CD4-positive, alpha-beta T cell treated with Interferon gamma for 1 hour (primary cell): ENCODE measurements at places on chromosomes 3 and 15.

- no peak for DNase-seq
Measured at GRCh38 chr3:37551857-37552256, 309.8 kb upstream of the CTDSPL start.

- DNase-seq, result no peak
Measured at GRCh38 chr15:100922192-100923040, 3.3 kb downstream of the LRRK1 start.

DNA sequence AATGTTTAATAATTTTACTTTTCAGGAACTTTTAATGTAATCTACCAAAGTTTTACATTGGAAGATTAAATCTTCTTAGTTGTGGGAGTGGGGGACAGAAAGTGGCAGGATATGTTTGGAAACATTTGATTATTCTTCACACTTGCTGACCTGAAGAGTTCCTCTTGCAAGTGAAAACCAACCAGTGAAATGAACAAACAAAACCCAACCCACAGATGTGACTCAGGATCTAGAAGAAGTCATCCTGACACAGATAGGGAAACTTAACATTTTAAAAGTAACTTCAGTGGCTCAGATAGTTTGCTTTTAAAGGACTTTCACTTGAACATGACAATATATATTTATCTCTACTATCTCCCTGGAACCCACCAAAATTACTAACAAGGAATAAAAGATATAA, 55.4 kb downstream of the ASTE1 start:
- no peak for DNase-seq

DNA sequence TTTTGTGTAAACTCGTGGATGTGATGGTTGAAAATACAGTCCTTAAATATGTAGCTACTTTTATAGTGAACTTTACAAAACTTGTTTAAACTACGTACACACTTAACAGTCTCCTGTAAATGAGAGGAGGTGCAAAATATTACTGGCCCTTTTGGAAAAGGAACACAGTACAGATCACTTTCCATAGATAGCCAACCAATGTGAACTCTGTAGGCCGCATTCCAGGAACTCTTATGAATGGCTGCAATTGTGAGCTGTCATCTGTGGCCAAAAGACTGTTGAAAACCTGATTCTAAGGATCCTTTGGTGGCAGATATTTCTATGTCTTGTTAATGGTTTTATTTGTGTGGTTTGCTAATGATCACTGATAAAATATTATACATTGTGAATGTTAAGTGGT, 6.2 kb downstream of the TSC22D2 start:
- DNase-seq, result no peak

- DNase-seq, result no peak
Measured at GRCh38 chr3:132414841-132415240, 2.5 kb upstream of the DNAJC13 start.

GRCh38 chr3:71305231-71306206, 278.0 kb downstream of the FOXP1 start:
- peak; percentile 5 for DNase-seq

- DNase-seq, result no peak
Measured at GRCh38 chr15:48645558-48646330, at the start of gene FBN1. TSS of gene FBN1 (minus strand) at chr15:48645709. CDS start at chr15:48644769, 940 bp downstream.

GRCh38 chr3:75001330-75001729, 386.9 kb upstream of the CNTN3 start:
- no peak for DNase-seq

GRCh38 chr3:115760716-115761115, 137.4 kb downstream of the GAP43 start:
- DNase-seq, result no peak

GRCh38 chr3:9175421-9175820, 74.0 kb downstream of the SRGAP3 start:
- no peak for DNase-seq

DNA sequence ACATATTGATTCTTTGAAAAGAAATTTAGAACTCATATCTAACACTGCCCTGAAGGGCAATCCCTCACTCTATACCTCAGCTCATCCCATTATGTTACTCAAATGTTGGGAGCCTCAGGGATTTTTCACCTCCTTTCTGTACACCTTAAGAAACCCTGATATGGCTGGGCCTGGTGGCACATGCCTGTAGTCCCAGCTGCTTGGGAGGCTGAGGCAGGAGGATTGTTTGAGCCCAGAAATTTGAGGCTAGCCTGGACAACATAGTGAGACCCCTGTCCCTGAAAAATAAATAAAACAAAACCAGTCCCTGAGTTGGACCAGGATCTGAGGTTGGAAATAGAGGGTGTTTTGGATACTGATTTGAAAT, 27.6 kb downstream of the NDUFB4 start:
- DNase-seq, result no peak

GRCh38 chr3:150327678-150328653, 80.1 kb upstream of the TSC22D2 start:
- no peak for DNase-seq

GRCh38 chr15:73322665-73323373, 45.9 kb downstream of the HCN4 start:
- DNase-seq, result no peak

DNA sequence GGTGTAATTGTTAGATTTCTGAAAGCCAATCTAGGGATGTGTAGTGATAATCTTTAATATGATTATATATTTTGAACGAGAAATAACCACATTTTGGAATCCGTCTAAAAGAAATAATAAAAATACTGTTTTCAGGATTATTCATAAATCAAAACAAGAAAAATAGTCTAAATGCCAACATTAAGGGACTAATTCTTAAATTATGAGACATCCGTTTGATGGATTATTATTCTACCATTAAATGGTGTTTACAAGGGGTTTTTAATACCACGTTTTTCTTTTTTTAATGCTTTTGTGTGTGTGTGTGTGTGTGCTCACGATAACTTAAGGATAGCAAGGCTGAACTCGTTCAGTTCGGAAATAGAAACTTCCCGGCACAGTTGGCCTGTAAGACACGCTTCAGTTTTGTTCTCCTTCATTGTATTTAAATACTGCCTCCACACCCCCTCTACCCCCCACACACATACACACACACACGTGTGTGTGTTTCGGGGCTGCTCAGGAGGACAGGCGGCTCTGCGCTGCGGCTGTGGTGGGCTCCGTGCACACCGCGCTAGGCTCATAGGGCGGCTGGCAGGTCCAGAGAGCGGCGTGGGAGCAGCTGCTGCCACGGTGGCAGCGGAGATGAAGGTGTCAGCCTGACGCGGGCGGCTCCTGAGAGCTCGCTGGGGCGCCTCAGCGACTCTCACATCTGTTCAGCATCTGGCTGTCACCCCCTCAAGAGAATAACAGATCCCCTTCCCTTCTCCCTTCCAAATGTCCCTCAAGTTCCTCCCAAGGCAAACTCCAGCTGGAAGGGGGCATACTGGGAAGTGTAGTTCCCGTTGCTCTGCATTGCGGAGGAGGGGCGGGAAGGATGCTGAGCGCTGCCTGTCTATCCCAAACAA, 23.0 kb upstream of the ANP32A start:
- DNase-seq, result peak; percentile 11

GRCh38 chr3:150970665-150971324, 1.7 kb downstream of the CLRN1 start:
- no peak for DNase-seq

- no peak for DNase-seq
Measured at GRCh38 chr15:38878026-38878425, 313.4 kb upstream of the RASGRP1 start.

DNA sequence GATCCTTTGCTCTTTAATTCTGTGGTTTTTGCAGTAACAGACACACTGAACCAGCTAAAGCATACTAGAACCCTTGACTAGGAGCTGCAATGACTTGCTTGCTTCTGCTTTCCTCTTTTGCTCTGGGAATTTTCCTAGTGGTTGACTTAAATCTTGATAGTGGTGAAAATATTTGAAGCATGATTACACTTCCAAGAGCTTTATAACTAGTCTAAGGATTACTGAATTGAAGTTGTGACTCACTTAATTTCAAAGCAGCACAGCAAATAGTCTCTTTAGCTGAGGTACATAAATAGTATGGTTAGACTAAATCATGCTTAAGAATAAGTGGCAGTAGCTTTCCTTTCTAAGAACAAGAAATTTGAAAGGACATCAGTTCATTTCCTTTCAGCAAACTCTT, 513.5 kb upstream of the GBE1 start:
- no peak for DNase-seq

- no peak for DNase-seq
Measured at GRCh38 chr3:50658831-50659230, 15.9 kb upstream of the DOCK3 start.

- DNase-seq, result no peak
Measured at GRCh38 chr15:29888646-29889045, 66.4 kb upstream of the TJP1 start.

DNA sequence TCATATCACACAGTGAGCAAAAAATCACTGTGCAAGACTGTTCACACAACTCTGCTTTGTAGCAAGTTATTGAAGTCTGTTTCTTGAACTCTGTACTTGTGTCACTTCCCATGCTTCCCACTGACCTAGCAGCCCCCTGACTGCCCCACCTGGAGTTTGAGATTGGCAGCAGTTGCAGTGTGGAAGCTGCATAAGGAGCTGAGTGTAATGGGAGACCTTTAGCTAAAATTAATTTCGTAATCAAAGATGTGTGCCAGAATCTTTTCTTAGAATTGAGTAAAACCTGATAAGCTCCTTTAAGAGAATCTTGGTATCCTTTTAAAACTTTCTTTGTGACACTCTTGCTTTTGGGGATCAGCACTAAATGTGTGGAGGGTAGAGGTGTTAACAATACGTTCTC, 42.8 kb downstream of the NKIRAS1 start:
- DNase-seq, result no peak

DNA sequence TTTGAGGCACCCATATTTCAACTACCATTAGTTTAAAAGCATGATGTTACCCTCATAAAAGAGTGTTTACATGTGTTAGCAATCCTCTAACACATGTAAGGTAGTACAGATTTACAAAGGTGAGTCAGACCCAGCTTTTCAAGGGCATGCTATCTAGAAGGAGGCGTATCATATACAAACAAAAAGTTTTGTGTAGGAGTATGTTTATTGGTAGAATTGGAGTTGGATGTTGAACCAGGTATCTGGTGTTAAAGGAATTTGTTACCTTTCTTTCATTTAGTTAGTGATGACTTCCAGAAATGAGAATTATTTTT, 2.4 kb downstream of the HACD3 start:
- no peak for DNase-seq

- DNase-seq, result no peak
Measured at GRCh38 chr3:144822671-144823070, 851.0 kb downstream of the DIPK2A start.

- no peak for DNase-seq
Measured at GRCh38 chr3:124563376-124563775, 166.9 kb upstream of the UMPS start.

DNA sequence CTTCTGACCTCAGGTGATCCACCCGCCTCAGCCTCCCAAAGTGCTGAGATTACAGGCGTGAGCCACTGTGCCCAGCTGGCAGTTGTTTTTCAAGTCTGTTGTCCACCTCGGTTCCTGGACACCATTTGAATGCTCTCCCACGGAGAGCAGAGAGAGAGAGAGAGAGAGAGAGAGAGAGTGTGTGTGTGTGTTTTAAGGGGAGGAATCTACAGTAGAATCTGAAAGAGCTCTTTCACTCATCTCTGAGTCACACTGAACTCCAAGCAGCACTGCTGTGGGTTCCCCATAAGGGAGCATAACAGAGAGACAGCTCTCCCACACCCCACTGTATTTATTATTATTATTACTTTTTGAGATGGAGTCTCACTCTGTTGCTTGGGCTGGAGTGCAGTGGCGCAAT, 156.6 kb downstream of the RPLP1 start:
- DNase-seq, result no peak

DNA sequence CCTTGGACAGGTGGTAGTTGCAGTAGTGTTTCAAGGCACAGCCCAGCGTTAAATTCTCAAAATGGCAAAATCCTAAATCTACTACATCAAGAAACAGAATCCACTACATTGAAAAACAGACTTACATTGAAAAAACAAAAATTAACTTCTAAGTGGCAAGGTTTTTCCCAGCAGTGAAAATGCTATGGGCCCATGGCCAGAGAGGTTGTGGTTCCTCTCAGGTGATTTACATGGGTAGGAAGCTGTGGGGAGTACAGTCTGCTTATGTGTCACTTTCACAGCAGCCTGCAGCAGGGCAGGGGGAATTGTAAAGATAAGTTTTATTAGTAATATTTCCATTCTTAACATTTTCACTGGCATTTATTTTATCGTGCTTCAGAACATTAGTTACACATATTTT, 24.9 kb downstream of the TTC14 start:
- no peak for DNase-seq

- DNase-seq, result no peak
Measured at GRCh38 chr3:79517766-79518413, 249.9 kb downstream of the ROBO1 start.

- peak; percentile 30 for DNase-seq
Measured at GRCh38 chr15:75720787-75721479, 8.3 kb upstream of the CSPG4 start.

- no peak for DNase-seq
Measured at GRCh38 chr3:33636125-33636850, 81.8 kb downstream of the CLASP2 start.

DNA sequence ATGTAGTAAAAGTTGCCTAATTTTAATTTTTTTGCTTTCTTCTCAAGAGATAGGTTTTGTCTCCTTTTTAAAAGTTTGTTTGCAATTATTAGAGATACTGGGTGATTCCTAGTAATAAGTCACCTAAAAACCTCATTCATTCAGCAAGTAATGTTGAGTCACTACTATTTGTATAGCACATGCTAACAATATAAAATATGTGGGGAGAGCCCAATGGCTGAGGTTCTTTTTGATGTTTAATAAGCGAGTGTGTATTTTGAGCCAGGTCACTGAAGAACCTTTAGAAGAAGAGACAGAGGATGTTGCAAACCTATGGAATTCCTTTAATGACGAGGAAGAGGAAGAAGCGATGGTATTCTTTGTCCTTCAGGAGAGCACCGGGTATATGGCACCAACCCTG, 123.7 kb upstream of the CHRM5 start:
- no peak for DNase-seq

DNA sequence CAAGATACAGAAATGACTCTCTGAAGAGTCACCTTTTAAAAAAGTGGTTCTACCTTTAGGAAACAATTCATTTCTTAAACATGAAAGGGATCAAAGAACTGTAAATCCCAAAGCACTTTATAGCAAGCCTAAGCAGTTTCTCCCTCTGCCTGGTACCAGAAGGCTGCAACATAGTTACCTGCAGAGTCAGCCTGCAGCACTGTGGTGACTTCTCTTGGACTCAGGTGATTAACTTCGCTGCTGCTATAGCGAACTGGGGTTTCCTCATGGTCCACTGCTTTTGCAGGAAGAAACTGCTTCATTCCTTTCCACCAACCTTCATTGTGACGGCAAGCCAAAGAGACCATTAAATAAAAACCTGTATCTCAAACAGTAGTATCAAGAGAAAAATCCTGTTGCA, 37.3 kb downstream of the ST3GAL6 start:
- no peak for DNase-seq

- no peak for DNase-seq
Measured at GRCh38 chr15:99238849-99239248, 10.5 kb downstream of the TTC23 start.

- peak; percentile 98 for DNase-seq
Measured at GRCh38 chr3:49021213-49021812, 608 bp upstream of the NDUFAF3 start.

GRCh38 chr15:72850833-72851232, 67.3 kb upstream of the ADPGK start:
- DNase-seq, result no peak
